ENCODE measurements at places on chromosomes 5 and 9.
A peak's percentile ranks its signal among the peaks of the same experiment; 100 is the strongest.

DNA sequence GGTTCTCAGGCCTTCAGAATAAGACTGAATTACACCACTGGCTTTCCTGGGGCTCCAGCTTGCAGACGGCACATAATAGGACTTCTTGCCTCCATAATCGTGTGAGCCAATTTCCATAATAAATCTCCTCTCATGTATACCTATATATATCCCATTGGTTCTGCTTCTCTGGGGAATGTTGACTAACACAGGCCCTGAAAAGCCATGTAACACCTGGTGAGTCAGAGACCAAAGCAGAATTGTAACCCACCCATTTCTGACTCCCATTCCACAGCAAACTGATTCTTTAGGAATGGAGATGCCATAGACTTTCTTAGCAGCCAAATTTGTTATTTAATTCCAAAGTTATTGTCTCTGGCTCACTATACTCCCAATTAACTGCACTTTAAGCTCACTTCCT lies 85.4 kb upstream of the AGXT2 start:
- no peak for DNase-seq

DNA sequence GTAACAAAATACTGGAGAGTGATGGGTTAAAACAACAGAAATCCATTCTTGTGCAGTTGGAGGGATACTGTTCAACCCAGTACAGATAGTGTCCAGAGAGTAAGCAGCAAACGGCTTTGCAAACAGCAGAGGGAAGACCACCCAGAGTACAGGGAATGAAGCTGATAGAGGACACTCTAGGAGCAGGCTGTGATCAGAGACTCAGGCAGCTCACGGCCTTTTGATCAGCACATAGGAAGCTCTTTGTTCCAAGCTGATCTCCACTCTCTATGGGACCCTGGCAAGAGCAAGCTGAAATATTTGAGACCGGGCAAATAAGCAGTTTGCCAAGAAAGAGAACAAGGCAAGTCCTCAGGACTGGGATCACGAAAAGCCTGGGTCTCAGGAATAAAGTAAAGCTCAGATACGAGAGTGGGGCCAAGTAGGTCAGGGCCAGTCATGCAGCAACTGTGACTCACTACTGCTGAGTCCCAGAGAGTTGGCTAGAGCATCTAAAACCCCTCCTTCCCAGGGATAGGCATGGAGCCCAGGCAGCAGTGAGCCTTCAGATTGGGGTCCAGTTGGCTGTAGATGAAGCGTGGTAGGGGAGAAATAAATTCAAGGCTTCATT lies 52.4 kb downstream of the MELK start:
- no peak for DNase-seq

- DNase-seq, result no peak
These were observed 384.6 kb downstream of the SH3GL2 start for GRCh38 chr9:17963498-17963897.

GRCh38 chr9:113954591-113954990 lies 78.5 kb downstream of the ZNF618 start:
- DNase-seq, result no peak

DNA sequence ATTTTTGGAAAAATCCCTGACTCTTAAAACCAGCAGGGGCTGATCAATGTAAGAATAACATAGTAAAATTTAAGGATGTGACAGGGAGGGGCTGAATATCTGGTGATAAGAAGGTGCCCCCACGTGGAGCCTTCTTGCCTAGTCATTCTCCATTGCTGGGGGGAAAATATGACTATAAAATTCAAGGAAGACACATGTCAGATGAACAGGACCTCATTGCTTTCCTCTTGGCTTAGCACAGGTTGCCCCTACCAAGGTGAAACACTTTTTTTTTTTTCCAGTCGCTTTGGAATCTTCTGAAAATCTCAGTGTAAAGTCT lies 310.9 kb downstream of the EFNA5 start:
- DNase-seq, result no peak

- no peak for DNase-seq
These were observed 4.0 kb downstream of the TOR4A start for GRCh38 chr9:137281345-137282116.

GRCh38 chr5:127338501-127338900 lies 47.9 kb downstream of the MEGF10 start:
- DNase-seq, result no peak

GRCh38 chr5:142506756-142507155 lies 179.1 kb downstream of the FGF1 start:
- no peak for DNase-seq

GRCh38 chr5:149674686-149675085 lies 55.4 kb upstream of the PPARGC1B start:
- no peak for DNase-seq

DNA sequence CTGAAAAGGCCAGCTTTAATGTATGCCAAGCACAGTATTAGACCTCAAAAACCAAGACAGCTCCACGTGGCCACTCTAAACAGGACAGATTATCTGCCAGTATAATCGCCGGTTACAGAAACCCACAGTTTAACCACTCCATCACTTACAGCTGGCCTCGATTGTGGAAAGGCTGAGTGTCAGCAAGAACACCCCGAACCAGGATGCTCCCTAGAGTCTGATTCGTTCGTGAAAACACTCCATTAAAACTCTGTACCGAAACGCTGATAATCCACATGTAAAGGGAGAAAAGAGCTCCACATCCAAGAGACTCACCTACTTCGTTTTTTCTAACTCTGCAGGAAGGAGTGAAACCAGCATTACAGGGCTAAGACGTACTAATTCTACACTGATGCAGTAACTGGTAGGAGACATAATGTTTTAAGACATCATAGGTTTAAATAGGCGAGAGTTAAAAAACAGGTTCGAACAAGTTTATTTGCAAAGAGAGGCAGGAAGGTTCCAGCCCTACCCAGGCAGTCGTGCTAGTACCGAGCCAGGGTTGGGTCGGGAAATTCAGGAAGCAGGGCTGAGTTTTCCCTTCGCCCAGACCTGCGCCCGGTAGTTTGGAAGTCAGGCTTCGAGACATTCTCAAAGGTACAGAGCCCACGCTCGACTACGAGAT lies 949 bp downstream of the SERINC5 start:
- peak; percentile 30 for DNase-seq

- no peak for DNase-seq
These were observed 51.7 kb downstream of the S1PR3 start for GRCh38 chr9:89042984-89043383.

GRCh38 chr5:56170557-56170956 lies 62.6 kb downstream of the ANKRD55 start:
- DNase-seq, result no peak

DNA sequence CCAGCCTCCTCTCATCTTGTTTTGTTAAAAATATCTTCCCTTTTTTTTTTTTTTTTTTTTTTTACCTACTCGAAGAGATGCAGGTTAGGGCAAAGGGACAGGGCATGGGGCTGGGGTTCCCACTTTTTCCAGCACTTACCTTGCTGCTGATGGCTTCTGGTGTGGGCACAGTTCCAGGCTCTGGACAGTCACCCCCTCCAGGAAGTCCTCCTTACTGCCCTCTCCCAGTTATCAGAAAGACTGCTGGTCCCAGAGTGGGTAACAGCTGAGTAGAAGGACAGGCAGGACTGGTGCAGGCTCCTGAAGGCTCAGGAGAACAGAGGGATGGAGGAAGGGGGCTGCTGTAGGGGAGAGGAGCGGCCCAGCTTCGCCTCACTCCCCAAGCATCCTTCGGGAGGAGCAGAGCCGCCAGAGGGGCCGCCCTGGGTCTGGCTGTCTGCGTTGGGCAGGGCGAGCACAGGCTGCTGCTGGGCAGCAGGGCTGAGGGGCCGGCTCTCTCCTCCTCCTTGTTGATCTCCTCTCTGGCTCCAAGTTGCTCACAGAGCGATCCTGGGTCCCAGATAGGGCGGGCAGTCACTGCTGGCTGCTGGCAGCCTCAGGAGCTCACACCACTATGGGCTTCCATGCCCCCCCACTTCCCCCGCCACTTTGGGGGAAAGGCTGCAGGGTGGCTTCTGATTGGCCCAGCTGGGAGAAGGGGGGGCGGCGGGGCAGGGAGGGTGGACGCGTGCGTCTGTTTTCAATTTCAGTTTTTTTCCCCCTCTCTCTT lies at the start of gene PDGFRB:
PDGFRB (minus strand) TSS at position 588 of the 769 bp plus-strand sequence. CDS start 18,798 bp downstream, outside the sequence.
- no peak for DNase-seq

DNA sequence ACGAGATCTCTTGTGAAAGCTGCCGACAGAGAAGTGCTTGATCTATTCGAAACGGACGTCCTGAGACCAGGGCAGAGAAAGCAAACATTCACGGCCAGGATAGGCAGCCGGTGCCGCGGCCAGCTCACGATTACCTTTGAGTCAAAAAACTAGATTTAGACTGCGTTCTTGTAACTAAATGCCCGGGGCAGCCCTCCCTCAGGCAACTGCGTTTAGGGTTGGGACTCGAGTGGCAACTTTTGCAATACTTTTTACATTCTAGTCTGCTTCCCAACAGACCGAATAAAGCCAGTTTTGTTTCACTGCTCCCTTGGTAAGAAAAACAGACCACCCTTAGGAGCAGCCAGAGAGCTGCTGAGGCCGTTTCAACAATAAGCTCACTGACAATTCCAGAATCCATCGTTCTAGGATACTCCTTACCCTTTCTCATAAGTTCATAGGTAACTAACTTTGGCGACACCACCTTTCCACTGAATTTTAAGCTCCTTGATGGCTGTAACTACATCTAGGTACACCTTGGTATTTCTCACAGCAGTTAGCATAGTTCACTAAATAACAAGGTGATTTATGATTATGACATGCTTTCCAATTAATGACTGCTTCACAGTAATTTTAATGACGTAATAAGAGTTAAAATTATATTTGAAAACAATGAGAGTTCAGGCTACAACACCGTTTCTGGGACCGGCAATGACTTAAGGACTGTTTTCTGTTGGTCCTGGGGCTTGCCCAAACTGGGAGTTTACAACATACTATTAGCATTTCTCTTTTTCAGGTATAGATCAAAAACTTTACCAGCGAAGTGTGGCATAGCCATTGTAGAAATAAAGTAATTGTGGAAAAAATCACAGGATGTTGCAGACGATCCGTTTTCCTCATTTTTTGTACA lies 899 bp upstream of the RAPGEF6 start:
- DNase-seq, result peak; percentile 26

GRCh38 chr9:73042155-73042554 lies 89.3 kb upstream of the ALDH1A1 start:
- DNase-seq, result no peak

DNA sequence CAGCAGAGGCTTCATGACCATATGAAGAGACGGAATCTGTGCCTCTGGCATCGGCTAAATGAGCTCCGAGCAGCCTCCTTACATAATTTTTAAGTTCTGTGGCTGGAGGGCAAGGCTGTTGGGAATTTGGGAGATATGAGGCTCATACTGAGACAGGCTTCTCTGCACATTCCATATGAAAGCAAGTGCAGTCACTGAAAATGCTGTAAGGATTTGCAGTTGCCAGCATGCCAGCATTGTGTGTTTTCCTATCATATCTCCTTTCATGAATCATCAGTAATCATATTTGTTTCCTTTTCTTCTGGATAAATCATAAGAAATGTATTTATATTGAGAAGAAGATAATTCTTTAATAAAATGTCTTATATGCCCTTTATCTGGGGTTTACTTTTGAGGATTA lies 775.4 kb downstream of the SEMA5A start:
- DNase-seq, result no peak

DNA sequence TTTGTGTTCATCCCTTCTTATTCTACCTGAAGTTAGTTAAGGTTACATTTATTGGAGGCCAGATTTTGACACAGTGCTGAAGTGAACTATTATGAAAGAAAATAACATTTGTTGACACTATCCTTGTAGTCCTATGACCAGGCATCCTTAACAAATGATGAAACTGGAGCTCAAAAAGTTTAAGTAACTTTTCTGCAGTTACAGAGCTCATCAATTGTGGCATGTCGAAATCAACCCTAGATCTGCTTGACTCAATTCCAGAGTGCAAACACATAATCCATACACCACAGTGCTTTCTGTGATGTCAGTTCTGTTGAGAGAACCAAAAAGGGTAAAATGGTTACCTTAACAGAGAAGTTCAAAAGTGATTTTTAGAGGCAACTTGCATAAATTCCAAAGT lies 28.6 kb downstream of the KCNN2 start:
- no peak for DNase-seq

- no peak for DNase-seq
These were observed 43.8 kb upstream of the SUSD1 start for GRCh38 chr9:112218908-112219307.

DNA sequence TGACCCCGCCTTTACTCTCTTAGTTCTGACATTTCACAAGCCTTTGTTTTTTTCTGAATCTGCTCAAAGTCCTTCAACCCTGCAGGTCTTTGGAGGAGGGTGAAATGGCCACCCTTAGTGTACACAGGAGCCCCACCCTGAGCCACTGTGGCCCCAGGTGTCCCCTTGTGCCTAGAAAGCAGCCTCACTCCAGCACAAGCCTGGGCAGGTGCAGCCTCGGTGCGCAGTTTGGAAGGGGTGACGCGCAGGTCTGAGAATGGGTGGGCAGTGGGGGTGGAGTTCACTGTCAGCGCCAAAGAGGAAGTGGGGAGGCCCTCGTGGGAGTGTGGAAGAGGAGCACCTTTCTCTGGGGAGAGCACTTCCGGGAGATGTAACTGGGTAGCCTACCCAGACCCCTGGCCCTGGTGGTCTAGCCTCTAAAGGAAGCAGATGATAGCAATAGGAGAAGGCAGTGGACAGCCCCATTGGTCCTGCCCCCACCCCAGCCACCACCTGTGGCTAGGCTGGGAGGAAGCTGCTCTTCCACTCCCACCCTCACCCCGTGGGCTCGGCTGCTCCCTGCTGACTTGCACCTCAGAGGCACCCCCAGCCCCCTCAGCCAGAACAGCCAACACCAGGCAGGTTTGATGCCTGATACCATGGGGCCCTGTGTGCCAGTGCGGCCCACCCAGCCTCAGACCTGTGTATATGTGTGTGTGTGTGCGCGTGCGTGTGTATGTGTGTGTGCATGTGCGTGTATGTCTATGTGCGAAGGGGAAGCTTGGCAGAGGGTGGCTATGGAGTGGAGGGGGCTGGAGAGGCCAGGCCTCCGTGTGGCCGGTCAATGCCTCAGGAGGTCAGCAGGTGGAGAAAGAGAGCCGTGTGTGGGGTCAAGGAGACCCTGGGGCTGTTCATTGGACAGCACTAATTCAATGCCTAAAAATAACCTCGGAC lies 16.8 kb upstream of the DAB2IP start:
- DNase-seq, result no peak

- DNase-seq, result peak; percentile 35
These were observed 36.4 kb downstream of the JADE2 start for GRCh38 chr5:134561871-134562296.

DNA sequence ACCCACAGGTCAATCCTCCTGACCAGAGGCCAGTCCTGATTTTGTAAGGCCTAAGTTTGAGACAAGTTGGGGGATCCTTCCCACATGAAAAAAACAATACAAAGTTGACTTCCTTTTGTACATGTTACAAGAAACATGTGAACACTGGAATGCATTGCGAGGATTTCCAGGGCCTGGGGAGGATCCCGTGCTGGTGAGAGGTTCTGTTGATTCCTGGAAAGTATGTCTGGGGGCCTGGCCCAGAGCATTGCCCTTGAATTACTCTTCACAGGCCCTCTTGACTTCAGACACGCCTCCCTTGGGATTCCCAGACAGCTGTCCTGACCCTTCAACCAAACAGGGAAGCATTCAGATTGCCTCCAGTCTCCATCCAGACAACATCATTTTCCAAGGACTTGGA lies 234.2 kb upstream of the IRX2 start:
- no peak for DNase-seq

DNA sequence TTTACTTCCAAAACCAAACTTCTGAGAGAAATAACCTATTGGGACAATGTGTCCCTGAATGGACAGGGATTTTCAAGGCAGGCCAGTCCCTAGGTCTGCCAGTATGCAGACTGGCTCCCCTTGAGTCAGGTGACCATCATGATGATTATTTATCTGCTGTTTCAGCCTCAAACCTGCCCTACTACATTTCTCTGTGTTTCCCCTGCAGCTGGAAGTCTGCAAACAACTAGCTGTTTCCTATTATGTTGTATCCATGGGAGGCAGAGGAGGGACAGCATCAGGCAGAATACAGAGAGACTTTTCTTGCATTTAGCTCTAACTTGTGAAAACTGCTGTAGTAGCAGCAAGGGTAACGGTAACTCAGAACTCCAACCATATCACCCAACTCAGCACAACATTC lies 36.2 kb upstream of the IFNK start:
- no peak for DNase-seq
